ENCODE measurements at places on chromosomes 5 and 9. TPM values are rescaled to one million over a fixed set of nuclear protein-coding genes. Genes with fewer than 3 reads are reported as not detected.

Gene GFRA3
- polyA plus RNA-seq = 0.67 TPM

Gene NIM1K
- 0.12 TPM for polyA plus RNA-seq

Gene RLN2
- polyA plus RNA-seq = 0.38 TPM

Gene SEMA4D
- polyA plus RNA-seq = 29.7 TPM

Gene FOXD4L5
- polyA plus RNA-seq = 0.03 TPM

Gene NUTM2G
- not detected for polyA plus RNA-seq

Gene UBE2QL1
- not detected for polyA plus RNA-seq

- H3K4me1 ChIP-seq = no peaks in the 10 kb centered on the region
- no peak overlapping the region for H3K27ac ChIP-seq
- no peak for DNase-seq
- no peaks in the 10 kb centered on the region for H3K36me3 ChIP-seq
Measured at GRCh38 chr9:3244963-3245653, 280.7 kb downstream of the RFX3 start.

- H3K36me3 ChIP-seq = no peaks in the 10 kb centered on the region
- peak; percentile 34 for DNase-seq
- no peaks in the 10 kb centered on the region for H3K4me1 ChIP-seq
- H3K4me3 ChIP-seq = no peak overlapping the region
Measured at GRCh38 chr9:129761901-129762369, 9.1 kb upstream of the PTGES start.

DNA sequence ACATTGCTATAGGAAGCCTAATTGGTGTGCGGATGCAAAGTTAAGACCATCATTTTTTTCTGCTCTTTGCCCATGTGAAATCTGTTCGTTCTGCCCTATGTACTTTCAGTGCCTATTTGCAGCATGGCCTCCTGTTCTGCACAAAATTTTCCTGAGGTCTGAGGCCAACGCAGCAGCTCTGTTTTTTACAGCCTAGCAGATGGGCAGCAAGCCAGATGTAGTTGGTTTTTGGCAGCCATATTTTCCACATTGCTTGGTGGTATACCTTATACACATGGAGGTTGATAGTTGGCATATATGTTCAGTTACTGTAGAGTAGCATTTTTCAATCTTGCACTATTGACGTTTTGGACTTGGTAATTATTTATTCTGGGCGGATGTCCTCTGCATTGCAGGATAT, 133.5 kb upstream of the MRPS30 start:
- DNase-seq = no peak
- H3K27ac ChIP-seq = no peak overlapping the region
- no peak overlapping the region for H3K4me3 ChIP-seq
- H3K36me3 ChIP-seq = no peaks in the 10 kb centered on the region
- no peaks in the 10 kb centered on the region for H3K4me1 ChIP-seq

DNA sequence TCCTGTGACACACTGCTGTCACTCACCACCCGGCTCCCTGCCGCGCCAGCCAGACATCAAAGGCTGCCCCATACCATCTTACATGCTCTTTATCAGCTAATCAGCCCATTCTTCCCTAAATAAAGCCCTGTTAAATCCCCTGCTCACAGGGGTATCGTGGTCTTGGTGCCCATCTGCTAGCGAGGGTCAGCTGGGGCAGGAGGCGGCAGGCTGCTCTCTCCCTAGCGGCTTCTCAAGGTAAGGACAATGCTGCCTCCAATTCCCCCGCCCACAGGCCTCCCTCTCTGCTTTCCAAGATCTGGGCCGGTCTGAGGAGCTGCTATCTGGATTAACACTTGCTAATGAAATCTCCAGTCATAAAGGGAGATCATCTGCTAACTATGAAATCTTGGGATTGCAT, 26.8 kb downstream of the BARHL1 start:
- H3K36me3 ChIP-seq = peaks cover 5% of the 10 kb centered on the region
- no peak overlapping the region for H3K27ac ChIP-seq
- no peak overlapping the region for H3K4me3 ChIP-seq
- DNase-seq = no peak
- H3K4me1 ChIP-seq = no peaks in the 10 kb centered on the region
- H3K27me3 ChIP-seq = no peaks in the 10 kb centered on the region

- no peak overlapping the region for H3K4me3 ChIP-seq
- H3K36me3 ChIP-seq = no peaks in the 10 kb centered on the region
- H3K4me1 ChIP-seq = peaks cover 4% of the 10 kb centered on the region
- no peak for DNase-seq
- H3K27me3 ChIP-seq = peaks cover 9% of the 10 kb centered on the region
- no peak overlapping the region for H3K27ac ChIP-seq
Measured at GRCh38 chr9:136710543-136710942, 1.8 kb upstream of the DIPK1B start.

- H3K27me3 ChIP-seq = no peaks in the 10 kb centered on the region
- peak overlapping the region; percentile 65 for H3K4me3 ChIP-seq
- H3K36me3 ChIP-seq = peaks cover 6% of the 10 kb centered on the region
- peak overlapping the region; percentile 47 for H3K27ac ChIP-seq
Measured at GRCh38 chr9:135500071-135500524, 384 bp upstream of the MRPS2 start.

GRCh38 chr5:72883850-72884249, 67.4 kb downstream of the TNPO1 start:
- H3K4me1 ChIP-seq = no peaks in the 10 kb centered on the region
- no peak overlapping the region for H3K4me3 ChIP-seq
- no peak for DNase-seq
- no peaks in the 10 kb centered on the region for H3K27me3 ChIP-seq
- H3K36me3 ChIP-seq = peaks cover 41% of the 10 kb centered on the region

- H3K4me1 ChIP-seq = no peaks in the 10 kb centered on the region
- H3K36me3 ChIP-seq = no peaks in the 10 kb centered on the region
- H3K27me3 ChIP-seq = peaks cover 4% of the 10 kb centered on the region
- no peak overlapping the region for H3K27ac ChIP-seq
Measured at GRCh38 chr5:2177244-2177643, 294.5 kb upstream of the IRX4 start.

DNA sequence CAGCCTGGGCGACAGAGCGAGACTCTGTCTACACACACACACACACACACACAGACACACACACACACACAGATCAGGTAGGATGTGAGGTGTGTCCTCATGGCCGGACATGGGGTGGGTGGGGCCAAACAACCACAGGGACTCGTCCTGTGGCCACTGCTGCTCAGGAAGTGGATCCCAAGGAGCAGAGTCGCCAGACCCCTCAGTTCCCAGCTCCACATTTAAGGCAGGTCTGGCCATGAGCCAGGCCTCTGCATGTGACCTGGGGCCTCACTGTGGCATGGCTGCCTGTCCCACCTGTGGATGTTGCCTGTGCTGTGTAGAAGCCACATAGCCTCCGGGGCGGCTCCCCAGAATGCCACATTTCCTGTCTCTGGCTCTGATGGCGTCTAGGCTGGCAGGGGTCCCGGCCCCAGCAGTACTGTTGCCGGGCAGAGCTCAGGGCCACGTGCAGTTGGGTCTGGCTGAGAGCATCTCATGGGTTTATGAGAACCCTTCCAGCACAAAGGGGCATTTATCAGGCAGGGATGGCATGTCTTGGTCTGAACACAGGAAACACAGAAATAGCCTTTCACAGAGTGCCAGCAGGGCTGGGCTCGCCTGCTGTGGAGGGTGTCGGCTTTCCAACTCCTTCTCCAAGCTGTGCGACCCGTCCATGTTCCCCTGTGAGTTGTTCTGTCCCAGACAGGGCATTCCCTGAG, 9.9 kb upstream of the NINJ1 start:
- no peak overlapping the region for H3K27ac ChIP-seq
- no peaks in the 10 kb centered on the region for H3K4me1 ChIP-seq
- no peaks in the 10 kb centered on the region for H3K27me3 ChIP-seq
- no peaks in the 10 kb centered on the region for H3K36me3 ChIP-seq
- no peak overlapping the region for H3K4me3 ChIP-seq

DNA sequence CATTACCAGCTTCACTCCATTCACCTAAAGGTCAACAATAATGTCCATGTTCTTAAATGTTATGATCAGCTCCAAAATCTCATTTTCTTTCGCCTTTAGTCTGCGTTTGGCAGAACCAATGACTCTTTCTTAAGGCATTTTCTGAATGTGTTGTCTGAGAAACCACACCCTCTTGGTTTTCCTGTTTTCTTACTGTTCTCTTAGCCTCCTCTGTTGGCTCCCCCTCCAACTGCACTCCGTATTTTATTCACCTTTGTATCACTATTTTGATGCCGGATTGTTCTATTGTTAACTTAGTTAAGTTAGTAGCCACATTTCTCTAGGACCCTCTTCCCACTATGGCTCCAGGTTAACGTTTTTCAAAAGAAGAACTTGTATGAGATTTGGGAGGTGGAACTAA, 185.6 kb downstream of the DMAC1 start:
- H3K27me3 ChIP-seq = no peaks in the 10 kb centered on the region
- no peak for DNase-seq
- H3K4me3 ChIP-seq = no peak overlapping the region

GRCh38 chr5:95827892-95828246, 5.3 kb upstream of the GLRX start:
- no peaks in the 10 kb centered on the region for H3K36me3 ChIP-seq
- DNase-seq = no peak
- peaks cover 12% of the 10 kb centered on the region for H3K4me1 ChIP-seq
- H3K27ac ChIP-seq = peak overlapping the region; percentile 79
- H3K4me3 ChIP-seq = no peak overlapping the region

DNA sequence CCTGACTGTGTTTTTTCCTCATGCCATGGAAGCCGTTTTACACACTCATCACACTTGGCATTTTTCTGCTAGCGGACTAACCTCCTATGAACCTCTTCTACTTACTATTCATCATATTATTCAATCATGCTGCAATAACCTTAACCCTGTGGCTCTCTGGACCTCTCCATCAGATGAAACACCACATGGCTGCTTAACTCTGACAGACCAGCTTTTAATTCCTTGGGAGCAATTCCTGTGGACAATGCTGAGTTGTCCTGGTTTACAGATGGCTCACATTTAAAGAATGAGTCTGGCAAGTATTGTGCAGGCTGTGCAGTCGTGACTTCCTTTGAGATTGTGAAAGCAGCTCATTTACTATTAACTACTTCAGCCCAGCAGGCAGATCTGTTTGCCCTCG, 9.0 kb downstream of the OR1J1 start:
- no peak overlapping the region for H3K4me3 ChIP-seq
- DNase-seq = no peak
- no peak overlapping the region for H3K27ac ChIP-seq
- no peaks in the 10 kb centered on the region for H3K27me3 ChIP-seq

GRCh38 chr9:77498891-77499290, 149.2 kb downstream of the GNA14 start:
- no peaks in the 10 kb centered on the region for H3K27me3 ChIP-seq
- H3K36me3 ChIP-seq = no peaks in the 10 kb centered on the region
- H3K4me1 ChIP-seq = no peaks in the 10 kb centered on the region

DNA sequence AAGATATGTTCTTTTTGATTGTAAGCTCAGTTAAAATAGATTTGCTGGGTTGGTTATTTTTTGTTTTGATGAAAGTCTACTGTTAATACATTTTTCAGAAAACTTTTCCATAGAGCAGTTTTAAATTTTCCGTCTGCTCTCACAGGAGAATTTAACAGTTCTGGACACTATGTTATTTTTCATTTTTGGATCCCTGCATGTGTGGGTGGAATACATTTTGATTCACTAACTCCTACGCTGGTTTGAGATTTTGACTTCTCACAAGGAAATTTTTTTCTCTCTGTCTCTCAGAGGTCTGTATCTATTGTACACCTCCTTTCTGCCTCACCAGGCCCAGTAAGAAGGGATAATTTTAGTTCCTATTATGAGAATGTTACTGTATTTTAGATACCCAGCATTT, 502.4 kb downstream of the CDH10 start:
- no peak overlapping the region for H3K27ac ChIP-seq
- H3K36me3 ChIP-seq = no peaks in the 10 kb centered on the region
- H3K27me3 ChIP-seq = no peaks in the 10 kb centered on the region
- no peaks in the 10 kb centered on the region for H3K4me1 ChIP-seq
- DNase-seq = no peak

DNA sequence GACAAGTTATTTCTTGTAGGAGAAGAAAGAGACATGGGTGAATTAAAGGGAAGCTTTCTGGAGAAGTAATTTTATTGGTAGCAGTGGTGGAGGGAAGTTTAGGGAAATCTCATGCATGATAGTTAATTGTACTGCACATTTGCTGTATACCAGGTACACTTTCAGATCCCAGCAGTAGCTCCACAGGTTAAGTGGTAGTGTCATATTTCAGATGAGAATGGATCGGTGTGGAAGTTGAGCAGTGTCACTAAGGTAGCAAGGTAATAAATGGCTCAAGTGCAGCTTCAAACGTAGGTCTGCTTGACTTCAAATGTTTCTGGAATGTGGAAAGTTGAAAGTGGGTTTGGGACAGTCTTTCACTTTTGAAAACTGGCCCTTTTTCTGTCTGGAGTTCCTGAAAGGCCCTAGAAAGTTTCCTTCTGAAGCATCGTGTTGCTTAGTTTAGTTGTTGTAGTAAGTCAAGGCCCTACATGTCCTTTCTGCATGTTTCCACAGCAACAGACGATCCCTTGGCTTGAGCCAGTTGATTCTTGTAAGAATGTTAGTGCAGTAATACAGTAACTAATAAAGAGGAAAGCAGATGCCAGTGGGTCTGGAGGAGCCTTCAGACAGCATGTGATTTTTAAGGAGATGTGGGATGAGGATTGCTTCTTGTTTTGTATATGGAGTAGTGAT, 3.7 kb downstream of the CLTA start:
- H3K4me1 ChIP-seq = peaks cover 5% of the 10 kb centered on the region
- no peak overlapping the region for H3K27ac ChIP-seq
- no peak for DNase-seq

DNA sequence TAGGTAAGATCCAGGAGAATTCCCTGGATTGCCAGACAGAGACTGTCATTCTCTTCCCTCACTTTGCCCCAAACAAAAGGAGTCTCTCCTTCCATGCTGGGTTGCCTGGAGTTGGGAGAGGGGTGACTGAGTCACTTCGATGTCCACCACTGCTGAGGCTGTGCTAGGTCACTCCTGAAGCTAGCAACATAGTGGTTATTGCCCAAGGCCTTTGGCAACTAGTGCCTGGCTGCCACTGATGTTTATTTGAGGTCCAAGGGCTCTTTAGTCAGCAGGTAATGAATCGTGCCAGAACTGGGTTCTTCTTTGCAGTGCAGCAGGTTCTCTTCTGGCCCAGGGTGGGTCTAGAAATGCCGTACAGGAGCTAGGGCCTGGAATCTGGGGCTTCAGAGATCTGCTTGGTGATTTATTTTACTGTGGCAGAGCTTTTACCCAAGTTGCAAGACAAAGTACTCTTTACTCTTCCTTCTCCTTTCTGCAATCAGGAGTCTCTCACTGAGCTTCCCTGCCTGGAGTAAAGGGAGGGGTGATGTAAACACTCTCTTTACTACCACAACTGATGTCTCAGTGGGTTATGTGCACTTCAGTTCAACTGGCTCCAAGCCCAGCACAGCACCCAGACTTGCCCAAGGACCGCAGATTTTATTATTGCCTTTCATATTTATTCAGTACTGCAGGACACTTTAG, 155.7 kb upstream of the SH3GL2 start:
- H3K27ac ChIP-seq = no peak overlapping the region
- H3K4me3 ChIP-seq = no peak overlapping the region
- H3K27me3 ChIP-seq = no peaks in the 10 kb centered on the region
- no peaks in the 10 kb centered on the region for H3K4me1 ChIP-seq
- DNase-seq = no peak
